ENCODE measurements at places on chromosomes 12 and 14.

DNA sequence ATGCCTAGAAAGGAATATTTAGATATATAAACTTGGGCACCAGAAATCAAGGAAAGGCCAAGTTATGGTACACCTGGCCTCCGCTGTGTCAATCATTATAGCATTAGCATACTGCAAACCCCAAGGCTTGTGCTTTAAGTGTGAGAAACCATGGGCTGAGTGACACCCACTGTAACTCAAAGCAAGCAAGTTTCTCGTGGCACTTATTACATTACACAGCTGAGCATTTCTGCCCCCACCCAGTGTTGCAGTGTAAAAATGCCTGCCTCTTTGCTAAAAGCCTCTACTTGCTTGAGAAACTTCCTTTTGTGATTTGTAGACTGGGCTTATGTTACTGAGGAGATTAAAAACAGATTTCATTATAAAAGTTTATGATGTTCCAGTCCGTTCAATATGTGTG, 122.0 kb downstream of the TGFB3 start:
- no peak for DNase-seq

GRCh38 chr14:79496701-79497100, 714.6 kb downstream of the DIO2 start:
- DNase-seq, result no peak

- DNase-seq, result no peak
Observed at GRCh38 chr12:122012184-122012583, 9.5 kb upstream of the BCL7A start.

DNA sequence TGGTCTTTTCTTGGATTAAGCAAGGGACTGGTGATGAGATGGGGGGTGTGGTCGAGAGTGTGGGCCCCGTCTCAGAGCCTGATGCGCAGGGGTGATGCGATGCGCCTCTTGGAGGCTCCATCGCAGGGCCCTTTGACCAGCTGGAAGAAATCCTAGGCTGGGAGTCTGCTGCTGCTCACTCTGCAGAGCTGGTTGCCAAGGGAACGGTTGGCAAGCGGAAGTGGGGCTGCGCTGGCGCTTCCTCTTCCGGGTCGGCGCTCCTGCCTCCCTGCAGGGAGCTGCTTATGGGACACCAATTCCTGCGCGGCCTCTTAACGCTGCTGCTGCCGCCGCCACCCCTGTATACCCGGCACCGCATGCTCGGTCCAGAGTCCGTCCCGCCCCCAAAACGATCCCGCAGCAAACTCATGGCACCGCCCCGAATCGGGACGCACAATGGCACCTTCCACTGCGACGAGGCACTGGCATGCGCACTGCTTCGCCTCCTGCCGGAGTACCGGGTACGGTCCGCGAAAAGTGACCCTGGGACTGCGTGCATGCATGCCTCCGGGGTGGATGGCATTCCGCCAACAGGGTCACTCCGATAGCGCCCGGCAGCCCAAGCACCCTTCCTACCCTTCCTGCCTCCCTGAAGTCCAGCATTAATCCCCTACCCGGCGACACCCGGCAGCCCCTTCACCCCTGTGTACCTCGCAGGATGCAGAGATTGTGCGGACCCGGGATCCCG, at the start of gene MYG1:
MYG1 (plus strand) TSS at position 242 of the 727 bp plus-strand sequence; CDS start at position 285, 43 bp downstream.
- peak; percentile 77 for DNase-seq

GRCh38 chr12:42482748-42483520, 106.6 kb downstream of the PRICKLE1 start:
- DNase-seq, result peak; percentile 59

- no peak for DNase-seq
Observed at GRCh38 chr12:31835276-31835882, 106.6 kb upstream of the AMN1 start.

Data from stimulated activated CD4-positive, alpha-beta T cell treated with anti-CD3 and anti-CD28 coated beads, Interleukin-4, amount 100 ng/mL, for 4 hours (primary cell).